ENCODE measurements at places on chromosomes 3 and 15.

DNA sequence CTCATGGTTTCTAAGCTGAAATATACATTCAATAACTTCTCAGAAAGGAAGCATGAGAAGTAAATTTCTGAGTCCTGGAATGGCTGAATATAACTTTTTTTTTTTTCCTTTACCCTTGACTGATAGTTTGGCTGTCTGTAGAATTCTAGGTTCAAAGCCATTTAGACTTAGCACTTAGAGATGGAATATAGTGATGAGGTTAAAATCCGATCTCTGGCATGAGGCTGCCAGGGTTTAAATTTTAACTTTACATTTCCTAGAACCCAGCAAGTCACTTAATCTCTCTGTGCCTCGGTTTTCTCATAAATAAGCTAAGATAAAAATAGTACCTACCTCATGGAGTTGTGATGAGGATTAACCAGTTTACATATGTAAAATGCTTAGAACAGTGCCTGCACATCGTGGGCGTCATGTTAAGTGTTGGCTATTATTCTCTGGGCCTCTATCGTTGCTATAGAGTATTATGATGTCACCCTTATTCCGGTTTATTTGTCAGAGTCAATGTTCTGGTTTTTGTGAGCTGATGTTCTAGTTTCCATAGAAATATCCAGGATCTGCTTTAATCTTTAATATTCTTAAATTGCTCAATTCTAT is 199.8 kb upstream of the TLE3 start:
- no peak for DNase-seq

DNA sequence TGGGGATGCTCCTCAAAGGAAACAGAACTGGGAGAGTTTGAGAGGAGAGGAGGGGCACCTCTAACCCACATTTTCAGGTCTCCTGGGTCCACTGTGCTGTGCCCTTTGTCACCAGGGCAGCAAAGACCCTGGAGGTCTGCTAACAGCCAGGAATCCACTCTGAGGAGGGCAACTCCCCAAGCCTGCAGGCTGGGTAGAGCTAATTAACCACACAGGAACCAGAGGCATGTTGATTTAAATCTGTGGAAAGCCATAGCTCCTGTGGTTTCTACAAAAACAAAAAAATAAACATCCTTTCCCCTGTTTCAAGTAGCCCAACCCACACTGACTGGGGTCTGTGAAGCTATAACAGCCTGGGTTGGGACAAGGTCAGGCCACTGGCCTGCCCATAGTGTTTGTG is 2.2 kb upstream of the BSN start:
- no peak for DNase-seq

GRCh38 chr3:143480344-143480743 is 360.8 kb downstream of the CHST2 start:
- no peak for DNase-seq

- no peak for DNase-seq
Measured at GRCh38 chr15:39468331-39468730, 112.5 kb upstream of the THBS1 start.

DNA sequence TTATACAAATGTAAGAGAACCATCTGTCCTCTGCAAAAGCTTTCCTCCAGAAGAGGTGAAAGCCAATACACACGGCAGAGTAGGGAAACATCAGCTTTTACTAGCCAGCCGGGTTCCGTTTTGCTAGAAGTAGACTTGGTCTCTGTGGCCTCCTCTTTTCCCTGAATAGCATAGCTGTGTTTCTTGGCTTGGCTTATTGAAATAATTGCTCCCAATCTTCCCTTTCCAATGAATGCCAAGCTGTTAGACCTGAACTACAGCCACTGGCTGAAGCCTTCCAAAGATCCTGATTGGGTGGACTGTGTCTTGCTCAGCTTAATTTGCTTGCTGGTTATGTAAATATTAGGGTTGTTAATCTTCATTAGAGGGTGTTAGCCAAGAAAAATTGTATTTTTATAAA is 157.8 kb upstream of the ROPN1 start:
- DNase-seq: no peak

GRCh38 chr3:44018926-44019325 is 222.8 kb upstream of the TOPAZ1 start:
- DNase-seq: no peak

DNA sequence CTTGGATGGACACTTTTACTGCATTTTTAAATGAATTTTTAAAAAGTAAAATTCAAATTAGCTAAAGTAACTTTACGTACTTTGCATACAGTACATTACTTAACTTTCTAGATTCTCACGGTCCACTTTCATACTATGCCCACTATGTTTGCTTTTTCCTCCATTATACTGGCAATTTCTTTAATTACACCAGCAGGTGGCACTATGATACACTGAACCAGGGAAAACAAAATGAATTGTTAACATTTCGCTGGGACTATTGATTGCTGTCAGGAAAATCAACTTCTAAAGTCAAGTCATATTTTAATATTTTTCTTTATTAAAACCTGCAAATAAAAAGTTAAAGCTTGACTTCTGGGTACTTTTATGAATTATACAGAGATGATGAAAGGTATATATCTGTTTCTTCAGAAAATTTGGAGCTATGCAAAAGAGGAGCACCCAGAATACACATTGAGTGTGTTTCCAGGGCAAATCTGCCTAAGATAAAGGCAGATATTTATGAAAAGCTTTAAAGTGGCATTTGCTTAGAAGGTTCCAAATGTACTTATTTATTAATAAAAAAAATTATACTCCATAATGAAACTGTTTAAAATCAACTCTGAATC is 21.8 kb upstream of the POU1F1 start:
- no peak for DNase-seq

- no peak for DNase-seq
Measured at GRCh38 chr3:46628901-46629369, 16.6 kb downstream of the FAM240A start.

DNA sequence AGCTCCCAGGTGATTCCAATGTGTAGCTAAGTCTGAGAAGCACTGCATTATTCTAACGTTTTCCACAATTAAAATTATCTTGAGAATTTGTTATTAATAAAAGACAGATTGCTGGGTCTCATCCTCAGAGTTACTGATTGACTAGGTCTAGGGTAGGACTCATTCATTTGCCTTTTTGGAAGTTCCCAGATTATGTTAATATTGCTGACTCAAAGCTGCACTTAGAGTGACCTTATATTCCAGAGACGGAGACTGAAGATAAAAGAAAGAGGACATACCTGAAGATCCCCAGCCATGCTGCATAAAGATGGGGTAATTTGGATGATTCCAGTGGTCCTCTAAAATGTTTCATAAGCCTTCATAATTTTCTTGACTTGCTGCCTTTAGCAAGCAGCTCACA is 81.8 kb downstream of the PLSCR2 start:
- no peak for DNase-seq

DNA sequence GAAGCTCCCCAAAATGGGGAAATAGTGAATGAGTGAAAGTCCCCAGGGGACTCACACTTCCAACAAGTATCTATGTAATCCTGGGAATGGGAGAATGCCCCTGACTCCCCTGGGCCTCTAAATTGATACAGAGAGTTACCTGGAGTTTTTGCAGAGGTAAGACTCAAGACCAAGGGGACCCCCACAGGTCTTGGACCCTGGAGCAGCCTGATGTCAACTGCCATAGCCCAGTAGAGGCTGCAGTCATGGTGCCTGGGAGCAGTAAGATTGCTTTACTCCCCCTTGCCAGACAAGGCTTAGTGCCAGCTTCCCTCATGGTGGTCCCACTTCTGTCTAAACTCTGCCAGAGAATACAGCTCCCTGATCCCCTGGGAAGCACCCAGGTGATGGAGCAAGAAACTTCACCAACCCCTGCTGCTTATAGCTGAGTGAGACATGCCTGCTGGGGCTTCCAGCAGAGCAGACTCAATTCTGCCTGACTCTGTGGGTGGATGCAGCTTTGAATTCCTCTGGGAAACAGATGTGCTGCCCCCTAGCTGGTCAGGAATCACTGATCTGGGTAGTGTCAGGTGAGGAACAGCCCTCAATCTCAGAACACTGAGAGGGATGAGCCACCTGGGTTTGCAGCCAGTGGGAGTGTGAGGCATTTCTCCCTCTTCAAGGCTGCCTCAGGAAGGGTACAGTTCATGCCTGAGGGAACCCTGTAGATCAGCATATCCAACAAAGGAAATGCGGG is 485.9 kb downstream of the NSUN3 start:
- DNase-seq: no peak

GRCh38 chr15:39022532-39023305 is 458.1 kb upstream of the RASGRP1 start:
- no peak for DNase-seq
